Skeletal muscle cell (primary cell): ENCODE measurements at places on chromosomes 16 and 17.

DNA sequence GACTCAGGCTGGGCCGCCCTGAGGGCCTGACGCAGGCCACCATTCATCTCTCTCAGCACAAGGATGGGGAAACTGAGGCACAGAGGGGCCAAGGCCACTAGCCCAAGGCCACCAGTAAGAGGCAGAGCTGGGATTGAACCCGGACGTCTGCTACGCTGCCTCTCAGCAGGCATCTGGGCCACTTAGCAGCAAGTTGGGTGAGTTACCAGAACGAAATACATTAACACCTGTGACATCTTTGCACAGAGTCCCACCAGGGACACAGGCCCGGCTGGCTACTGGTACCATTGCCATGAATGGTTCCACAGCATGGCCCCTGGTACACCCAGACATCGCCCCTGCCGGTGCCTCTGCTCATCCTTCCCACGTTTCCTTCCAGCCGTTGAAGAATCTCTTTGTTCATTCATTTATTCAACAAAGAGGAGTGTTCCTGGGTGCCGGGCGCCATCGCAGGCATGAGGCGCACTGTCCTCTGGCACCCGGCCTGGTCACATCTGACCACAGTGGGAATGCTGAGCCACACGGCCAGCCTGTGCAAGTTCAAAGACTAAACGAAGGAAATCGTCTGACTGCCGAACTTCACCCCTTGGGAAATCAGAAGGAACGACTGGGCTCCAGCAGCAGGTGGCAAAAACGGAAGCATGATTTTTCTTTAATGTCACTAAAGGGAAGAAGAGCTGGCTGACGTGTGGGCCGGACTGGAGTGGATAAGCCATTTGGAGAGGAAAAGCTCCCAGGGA is 7.4 kb upstream of the ZNF469 start:
- DNase-seq = no peak

DNA sequence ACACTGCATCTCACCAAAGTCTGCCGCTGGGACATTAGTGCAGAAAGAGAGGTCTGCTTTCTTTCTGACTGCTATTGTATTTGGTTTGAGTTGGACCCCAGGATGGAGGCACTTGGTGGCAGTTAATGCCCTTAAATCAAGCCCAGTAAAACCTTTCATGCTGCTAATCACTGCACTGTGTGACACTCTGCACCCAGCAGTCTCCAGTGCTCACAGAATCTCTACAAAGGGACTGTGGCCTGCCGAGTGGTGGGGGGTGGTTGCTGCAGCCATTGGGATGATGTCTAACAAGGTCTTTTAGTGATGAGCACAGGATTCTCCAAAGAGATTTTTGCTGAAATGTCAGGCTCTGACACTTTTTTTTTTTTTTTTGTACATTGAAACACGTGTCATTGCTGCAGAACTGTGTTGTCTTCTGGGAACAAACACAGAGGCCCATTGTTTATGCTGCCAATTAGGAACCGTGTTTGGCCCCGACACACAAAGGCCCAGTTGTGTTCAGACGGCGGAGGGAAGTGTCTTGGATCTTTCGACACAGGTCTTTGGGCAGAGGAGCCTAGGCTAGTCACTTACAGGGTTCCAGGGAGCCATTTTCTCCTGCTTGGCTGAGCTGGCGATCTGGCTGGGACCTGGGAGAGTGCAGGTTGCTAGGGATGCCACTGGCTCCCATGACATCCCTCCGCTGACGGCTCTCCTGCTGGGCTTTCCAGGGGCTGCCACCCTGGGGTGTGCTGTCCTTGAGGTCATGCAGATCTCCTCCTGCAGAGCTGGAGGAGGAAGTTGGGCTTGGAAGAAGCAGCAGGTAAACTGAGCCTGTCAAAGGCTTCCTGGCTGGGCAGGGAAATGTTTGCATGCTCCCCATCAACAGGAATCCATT is 16.2 kb upstream of the TNRC6C start:
- DNase-seq = no peak

DNA sequence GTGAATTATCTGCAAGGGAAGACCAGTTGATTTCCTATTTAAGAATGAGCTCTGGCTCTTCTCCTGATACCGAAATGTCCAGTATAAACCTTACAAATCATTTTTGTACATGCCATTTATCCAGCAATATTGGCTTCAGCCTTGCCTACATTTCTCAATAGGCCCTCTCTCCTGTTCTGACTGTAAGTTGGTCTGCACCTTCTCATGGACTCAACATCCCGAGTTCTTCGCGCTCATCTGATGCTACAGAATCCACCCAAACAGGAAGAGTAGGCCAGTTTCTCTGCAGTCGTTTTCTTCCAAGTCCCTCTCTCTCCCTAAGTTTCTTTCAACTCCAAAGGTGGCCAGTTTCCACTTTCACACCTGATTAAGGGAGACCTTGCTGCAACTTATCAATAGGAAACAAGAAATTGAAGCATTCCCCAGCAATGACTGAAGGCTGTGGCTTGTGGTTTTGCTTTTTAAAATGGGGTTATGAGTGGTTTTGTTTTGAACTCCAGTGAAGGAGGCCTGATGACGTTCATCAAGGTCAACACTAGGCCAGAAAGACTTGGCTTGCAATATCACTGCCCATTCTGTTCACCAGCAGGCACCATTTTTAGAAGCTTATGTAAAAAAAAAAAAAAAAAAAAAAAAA is 383.0 kb downstream of the MAF start:
- DNase-seq = no peak

DNA sequence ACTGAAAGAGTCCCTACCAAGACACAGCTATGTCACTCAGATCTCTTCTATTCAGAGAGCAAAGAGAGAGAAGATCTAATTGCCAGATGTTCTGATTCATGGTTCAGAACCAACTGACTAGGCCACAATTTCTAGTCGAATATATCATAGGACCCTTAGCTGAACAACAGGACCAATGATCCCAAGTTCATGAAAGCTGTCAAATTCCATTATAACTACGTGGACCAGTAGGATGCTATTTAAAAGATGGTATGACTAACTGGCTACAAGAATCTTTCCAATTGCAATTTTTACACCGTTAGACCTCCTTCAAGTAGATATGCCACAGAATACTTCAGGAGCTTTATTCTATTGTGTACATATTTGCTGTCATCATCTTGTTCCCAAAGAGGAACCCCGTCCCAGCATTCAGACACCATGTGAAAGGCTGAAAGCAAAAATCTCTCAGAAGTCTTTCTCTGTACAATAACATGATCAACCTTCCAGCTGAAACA is 26.0 kb downstream of the DCUN1D3 start:
- DNase-seq = no peak

GRCh38 chr17:17161759-17162158 is 44.4 kb downstream of the PLD6 start:
- no peak for DNase-seq

GRCh38 chr17:67126983-67127382 is 82.6 kb downstream of the CACNG1 start:
- no peak for DNase-seq
